ENCODE measurements at places on chromosomes 7 and 10. TPM values are rescaled to one million over a fixed set of nuclear protein-coding genes. Genes with fewer than 3 reads are reported as not detected.

DDC gene
- total RNA-seq = not detected

CNTNAP2 gene
- 4.1 TPM for total RNA-seq

NPSR1 gene
- not detected for total RNA-seq

CRHR2 gene
- not detected for total RNA-seq

GJD4 gene
- not detected for total RNA-seq

Measured in stomach (tissue), 19 donors.